Fibroblast of skin of scalp (primary cell): ENCODE measurements at places on chromosomes 2 and 18.

DNA sequence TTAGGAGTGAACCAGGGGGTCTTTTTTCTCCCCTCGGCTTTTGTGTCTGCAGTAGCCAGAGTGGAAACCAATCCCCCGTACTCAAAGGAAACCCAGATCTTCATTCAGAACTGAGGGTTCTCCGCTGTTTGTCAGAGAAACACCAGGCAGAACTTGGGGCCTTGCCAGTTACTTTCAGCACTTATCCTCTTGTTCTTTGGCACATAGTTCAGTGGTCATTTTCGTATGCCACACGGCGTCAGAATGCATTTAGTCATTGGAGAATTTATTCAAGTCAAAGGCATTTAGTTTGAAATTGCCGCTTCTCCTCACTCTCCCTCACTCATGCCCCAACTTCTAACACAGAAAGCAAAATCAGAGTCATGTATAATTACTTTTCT is 102.9 kb downstream of the CABLES1 start:
- DNase-seq, result peak; percentile 49

GRCh38 chr2:101912545-101912944 is 79.2 kb upstream of the IL1R2 start:
- DNase-seq, result no peak

DNA sequence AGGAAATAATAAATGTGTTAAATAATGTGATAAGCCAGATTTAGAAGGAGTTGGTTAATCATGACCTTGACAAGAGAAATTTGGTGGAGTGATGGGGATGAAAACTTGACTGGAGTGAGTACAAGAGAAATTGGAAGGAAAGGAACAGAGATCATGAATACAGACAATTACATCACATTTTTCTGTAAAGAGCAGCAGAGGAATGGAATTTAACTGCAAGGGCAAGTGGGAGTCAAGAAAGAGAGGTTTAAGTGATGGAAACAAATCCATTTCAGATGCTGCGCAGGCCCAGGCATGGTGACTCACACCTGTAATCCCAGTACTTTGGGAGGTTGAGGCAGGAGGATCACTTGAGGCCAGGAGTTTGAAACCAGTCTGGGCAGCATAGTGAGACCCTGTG is 46.7 kb downstream of the ICA1L start:
- peak; percentile 8 for DNase-seq

DNA sequence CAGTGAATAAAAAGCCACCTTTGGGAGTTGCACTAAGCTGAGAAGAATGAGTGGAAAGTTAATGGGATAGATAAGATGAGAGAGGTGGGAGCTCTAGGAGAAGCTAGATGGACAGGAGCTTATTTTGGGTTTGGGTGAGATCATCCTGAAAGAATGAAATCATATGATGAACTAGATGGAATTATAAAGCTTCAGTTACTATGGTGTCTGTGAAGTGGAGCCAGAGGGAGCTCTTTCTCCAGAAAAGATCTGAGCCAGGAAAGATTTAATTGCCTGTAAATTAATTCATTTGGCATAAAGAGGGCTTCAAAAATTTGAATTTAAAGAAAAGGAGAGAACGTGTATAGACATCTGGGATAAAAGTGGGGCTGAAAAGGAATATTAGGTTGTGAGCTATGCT is 10.3 kb downstream of the DNAH6 start:
- DNase-seq, result no peak
